Vagina (tissue), 2 donors: ENCODE measurements at places on chromosomes 2 and 18. TPM values are rescaled to one million over a fixed set of nuclear protein-coding genes. Genes with fewer than 3 reads are reported as not detected.

The SLC9A4 gene
- total RNA-seq = not detected

DNA sequence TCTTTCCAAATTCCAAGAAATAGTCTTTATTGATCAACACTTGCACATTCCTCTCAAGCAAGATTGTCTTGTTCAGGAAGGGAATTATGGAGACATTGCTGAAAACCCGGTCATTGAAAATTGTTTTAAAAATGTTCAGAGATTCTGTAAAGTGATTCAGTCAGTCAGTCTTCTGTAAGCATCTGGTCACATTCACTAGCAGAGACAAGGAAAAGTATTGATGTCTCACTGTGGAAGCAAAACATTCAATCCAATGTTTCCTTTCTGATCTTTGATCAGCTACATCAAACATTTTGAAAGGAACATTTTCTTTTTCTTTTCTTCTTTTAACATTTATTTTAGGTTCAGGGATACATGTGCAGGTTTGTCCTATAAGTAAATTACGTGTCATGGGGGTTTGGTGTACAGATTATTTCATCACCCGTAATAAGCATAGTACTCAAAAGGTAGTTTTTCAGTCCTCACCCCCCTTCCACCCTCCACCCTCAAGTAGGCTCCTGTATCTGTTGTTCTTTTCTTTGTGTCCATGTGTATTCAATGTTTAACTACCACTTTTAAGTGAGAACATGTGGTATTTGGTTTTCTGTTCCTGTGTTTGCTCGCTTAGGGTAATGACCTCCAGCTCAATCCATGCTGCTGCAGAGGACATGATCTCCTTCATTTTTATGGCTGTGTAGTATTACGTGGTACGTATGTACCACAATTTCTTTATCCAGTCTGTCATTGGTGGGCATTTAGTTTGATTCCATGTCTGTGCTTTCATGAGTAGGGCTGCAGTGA is 61.2 kb downstream of the CTNNA2 start:
- no peak for DNase-seq

DNA sequence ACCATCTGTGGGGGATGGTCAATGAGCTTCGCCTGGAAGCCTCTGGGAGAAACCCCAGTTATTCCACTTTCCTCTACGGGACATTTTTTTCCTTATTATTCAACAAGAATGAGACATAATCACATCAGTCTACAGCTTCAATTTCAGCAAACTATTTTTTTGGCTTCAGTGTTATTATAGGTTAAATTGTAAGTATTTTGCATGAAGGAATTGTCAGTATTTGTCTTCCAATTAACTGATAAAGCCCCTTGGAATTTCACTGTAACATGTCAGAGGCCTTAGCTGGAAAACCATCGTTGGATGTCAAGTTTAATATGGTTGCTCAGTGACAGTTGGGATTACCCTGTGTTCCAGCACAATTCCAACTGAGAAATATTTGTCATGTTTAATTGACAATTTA is 480.9 kb upstream of the CHST9 start:
- DNase-seq = no peak

DNA sequence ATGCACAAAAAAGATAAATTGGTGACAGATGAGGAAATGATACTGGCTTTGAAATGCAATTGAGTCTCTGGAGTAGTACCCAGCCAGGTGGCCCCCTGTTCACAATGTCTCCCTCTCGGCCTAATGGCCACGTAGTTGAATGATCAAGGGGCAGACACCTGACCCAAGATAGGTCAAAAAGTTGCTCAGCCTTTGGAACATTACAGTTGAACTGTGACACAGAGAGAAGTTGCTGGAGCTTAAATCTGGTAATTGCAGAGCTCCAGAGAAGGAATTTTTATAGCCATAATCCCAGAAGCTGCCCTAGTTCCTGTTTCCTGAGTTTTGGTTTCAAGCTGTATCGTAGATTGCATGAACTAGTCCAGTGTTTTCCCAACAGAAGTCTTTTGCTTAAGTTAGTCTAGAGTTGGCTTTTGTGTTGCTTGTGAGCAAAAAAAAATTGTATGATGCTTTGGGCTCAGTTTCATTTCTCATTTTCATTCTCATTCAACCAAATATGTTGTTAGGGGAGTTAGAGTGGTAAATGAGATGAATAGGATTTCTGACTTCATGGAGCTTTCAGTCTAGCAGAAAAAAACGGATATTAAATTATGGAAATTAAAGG is 117.9 kb downstream of the CSRNP3 start:
- no peak for DNase-seq

DNA sequence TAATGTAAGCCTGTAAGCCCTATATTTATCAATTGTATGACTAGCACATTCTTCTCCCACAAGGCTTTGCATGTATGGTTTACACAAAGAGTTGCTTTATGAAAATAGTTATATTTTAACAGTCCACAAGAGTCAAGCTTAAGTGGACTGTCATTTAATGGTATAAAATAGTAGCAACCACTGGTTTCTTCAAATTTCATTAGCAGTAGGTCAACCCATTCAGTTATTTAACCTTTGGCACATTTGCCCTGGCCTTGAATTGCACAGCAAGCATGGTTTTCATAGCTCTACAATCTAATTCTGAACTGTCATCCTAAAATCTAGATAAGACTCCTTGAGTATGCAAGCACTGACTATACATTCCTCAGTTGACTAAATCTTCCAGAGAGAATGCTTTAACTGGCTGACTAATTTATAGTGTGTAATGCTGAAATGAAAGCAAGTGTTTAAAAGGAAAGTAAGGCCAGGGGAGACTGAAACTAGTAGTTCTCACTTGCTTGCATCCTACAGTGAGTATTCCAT is 1.8 kb downstream of the DPP4 start:
- no peak for DNase-seq
